ENCODE measurements at places on chromosomes 11 and 22.

GRCh38 chr22:24731761-24732160 is 42.8 kb downstream of the PIWIL3 start:
- DNase-seq, result no peak

DNA sequence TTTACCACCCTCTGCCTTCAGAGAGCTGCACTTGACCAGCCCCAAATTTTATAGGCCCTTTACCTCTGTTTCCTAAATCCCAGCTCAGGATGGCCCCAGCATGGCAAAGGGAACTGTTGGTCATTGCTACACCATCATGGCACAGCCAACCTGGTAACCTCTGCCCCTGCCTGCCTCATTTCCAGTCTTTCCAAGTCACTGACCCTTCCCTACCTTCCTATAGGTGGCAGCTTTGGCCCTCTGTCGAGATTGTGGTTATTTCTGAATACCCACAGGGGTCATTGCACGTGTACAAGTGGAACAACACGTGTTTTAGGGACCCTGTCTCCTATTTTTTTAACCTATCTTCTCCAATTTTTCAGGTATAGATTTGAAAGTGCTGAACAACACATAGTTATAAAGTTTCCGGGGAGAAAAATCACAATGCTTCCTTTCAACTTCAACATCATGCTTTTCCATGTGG is 2.8 kb downstream of the GALNT18 start:
- no peak for DNase-seq

GRCh38 chr11:97487387-97487786 is 1097.6 kb downstream of the JRKL start:
- no peak for DNase-seq

GRCh38 chr22:37267661-37268413 is 14.5 kb upstream of the CYTH4 start:
- no peak for DNase-seq

GRCh38 chr11:45931739-45932138 is 9.3 kb downstream of the LARGE2 start:
- no peak for DNase-seq

DNA sequence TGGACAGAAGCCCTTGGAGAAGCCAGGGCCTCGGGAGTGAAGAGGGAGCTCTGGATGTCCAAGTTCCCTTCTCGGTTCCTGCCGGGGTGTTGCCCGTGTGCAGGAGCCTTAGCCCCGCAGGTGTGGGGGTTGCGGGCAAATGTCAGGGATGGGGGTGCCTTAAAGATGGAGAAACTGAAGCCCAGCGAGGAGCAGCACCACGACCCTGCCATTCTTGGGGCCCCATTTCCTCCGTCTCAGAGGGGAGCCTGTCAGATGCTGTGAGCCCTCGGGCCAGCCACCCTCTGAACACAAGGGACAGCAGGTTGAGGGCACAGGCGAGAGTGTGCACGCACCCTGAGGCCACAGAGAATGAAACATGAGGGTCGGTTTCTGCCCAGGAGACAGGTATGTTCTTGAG is 6.3 kb downstream of the OSBPL5 start:
- DNase-seq, result no peak

DNA sequence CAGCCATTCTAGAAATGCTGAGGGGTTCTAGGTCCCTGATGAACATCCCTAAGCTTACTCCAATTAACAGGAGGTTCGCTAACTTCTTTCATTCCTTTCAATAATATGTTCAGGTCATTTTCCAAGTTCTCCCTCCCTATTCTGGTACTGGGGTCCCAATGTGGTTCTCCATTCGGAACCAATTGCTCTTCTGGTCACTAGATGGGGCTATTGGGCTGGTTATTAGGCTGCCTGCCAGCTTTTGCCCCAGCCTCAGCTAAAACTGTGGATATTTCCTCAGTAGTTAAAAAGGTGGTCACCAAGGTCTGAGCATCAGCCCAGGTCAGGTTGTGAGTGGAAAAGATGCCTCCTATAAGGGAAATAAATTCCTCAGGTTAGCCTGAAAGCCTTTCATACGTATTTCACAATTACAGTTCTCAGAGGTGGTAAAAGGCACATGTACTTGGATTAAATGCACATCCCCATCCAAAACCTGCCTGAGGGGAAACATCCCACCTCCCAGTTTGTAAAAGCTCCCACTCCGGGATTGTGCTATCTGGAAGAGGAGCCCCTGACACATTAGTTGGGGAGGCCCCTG is 161.1 kb upstream of the CCDC179 start:
- peak; percentile 6 for DNase-seq

- DNase-seq, result no peak
These were observed 392.2 kb downstream of the ETS1 start for GRCh38 chr11:128195057-128195751.

GRCh38 chr11:102926961-102927623 is 28.4 kb downstream of the MMP13 start:
- no peak for DNase-seq

DNA sequence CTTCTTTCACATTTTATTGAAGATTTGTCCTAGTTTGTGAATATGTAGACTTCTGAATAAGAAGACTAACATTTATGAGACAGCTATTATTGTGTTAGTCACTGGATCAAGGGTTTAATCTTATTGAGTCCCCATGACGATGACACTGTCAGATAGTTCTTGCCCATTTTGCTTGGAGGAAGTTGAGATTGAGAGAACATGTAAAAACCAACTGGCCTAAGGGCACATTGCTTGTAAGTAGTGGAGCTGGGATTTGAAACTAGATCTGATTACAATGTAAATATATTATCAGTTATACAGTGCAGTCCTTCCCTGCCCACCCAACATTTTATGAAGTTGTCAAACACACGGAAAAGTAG is 134.7 kb downstream of the HIPK3 start:
- no peak for DNase-seq

DNA sequence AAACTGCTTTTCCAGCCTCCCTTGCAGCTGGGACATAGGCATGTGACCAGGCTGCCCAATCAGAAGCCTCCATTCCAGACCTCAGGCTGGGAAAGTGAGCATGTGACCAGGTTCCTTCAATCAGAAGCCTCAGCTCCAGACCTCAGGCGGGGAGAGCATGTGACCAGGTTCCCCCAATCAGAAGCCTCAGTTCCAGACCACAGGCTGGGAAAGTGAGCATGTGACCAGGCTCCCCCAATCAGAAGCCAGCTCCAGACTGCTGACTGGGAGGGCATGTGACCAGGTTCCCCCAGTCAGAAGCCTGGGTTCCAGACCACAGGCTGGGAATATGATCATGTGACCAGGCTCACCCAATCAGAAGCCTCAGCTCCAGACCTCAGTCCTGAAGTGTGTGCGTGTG is 11.7 kb upstream of the IL2RB start:
- DNase-seq, result no peak

- no peak for DNase-seq
These were observed 10.9 kb downstream of the RELA start for GRCh38 chr11:65651589-65652510.

DNA sequence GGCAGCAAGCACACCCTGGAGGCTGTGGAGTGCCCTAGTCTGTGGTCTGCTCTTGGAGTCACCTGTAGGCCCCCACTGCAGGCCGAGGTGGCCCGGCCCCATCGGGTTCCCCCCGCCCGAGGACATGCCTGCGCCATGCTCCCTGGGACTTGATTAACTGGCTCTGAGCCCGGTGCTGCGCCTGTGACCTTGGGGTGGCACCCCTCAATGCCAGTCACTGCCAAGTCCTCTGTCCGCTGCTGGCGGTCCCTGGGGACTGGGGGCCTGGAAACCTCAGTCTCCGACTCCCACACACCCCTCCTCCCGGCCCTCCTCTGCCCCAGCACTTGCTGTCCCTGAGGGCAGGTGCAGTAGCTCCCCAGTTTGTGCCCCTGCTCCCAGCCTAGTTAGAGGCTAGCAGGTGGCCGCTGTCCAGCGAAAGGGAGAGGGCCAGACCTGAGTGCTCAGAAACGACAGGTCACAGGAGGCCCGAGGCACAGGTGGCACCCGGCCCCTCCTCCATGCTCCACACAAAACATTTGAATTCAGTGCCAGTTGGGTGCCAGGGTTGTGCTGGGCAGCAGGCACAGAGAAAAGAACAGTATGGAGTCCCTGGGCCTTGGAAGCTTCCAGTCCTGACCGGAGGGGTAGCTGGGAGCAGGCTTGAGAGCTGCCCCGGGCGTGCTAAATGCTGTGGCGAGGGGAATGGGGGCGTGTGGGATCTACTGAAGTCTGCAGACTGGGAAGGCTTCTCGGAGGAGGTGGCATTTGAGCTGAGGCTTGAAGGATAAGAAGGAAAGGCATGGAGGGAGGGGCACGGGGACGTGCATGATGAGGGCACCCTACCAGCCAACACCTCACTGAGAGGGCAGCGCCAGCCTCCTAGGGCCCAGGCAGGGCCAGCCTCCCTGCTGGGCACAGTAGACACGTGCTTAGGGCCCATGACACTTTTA is 16.4 kb upstream of the FLRT1 start:
- DNase-seq, result no peak

- DNase-seq, result no peak
These were observed 2221.9 kb upstream of the RAG2 start for GRCh38 chr11:38819981-38820380.

GRCh38 chr11:28679795-28680468 is 571.7 kb downstream of the METTL15 start:
- DNase-seq, result no peak

GRCh38 chr11:107359701-107360100 is 97.9 kb downstream of the CWF19L2 start:
- DNase-seq, result no peak

DNA sequence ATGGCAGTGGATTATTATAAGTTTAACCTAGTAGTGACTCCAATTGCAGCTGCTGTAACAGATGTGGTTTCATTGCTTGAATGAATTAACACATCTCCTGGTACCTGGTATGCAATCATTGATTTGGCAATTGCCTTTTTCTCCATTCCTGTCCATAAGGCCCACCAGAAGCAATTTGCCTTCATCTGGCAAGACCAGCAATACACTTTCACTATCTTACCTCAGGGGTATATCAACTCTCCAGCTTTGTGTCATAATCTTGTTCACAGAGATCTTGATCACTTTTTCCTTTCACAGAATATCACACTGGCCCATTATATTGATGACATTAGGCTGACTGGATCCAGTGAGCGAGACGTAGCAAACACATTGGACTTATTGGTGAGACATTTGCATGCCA is 128.7 kb upstream of the ZC3H12C start:
- DNase-seq, result no peak

- no peak for DNase-seq
These were observed 73.4 kb downstream of the DEUP1 start for GRCh38 chr11:93403930-93404329.

DNA sequence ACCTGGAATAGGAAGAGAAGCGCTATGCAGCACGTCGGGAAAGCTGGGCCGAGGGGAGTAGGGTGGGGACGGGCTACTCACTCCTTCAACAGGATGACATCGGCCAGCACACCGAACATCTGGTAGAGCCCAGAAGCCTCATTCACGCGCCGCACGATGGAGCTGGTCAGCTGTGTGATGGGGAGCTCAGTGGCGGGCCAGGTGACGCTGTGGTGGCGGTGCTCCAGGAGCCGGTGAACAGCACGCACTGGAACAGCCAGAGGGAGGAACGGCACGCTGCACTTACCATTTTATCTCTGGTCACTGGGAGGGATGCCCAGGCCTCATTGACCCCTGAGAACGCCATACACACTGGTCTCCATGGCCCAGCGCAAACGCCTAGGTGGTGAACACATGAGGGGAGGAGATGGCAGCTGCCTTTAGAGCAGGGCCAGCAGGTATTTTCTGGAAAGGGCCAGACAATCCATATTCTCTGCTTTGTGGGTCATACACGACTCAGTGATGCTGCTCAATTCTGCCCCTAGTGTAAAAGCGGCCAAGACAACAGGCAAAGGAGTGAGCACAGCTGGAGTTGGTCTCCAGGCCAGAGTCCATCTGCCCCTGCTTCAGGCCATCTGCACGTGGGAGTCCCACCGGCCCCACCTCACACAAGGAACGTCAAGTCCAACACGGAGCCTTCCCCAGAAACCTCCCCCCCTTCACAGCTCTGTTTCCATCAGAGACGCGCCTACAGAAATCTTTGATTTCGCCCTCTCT is 8.8 kb downstream of the FOXRED2 start:
- DNase-seq, result no peak

DNA sequence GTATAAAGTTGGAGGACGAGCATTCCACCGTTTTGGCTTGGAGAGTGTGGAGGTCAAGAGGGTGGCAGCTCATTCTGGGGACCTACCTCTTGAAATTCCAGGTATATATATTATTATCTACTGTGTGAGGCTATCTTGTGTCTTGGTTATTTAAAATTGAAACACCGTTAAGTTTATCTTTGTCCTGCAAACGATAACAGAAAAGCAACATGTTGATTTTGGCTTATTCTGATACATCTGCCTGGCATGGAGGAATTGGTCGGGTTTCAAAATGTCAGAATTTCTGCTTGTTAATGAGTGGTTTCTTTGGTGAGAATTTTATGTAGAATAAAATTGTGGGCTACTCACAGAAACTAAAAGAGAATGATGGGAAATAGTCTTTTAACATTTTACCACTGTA is 54.4 kb downstream of the SVIP start:
- DNase-seq, result no peak

- DNase-seq, result no peak
These were observed 37.9 kb downstream of the B3GAT1 start for GRCh38 chr11:134374171-134374570.

- no peak for DNase-seq
These were observed 41.1 kb downstream of the BCR start for GRCh38 chr22:23221351-23221804.

- DNase-seq, result no peak
These were observed 50.9 kb downstream of the ENDOD1 start for GRCh38 chr11:95140397-95141033.

DNA sequence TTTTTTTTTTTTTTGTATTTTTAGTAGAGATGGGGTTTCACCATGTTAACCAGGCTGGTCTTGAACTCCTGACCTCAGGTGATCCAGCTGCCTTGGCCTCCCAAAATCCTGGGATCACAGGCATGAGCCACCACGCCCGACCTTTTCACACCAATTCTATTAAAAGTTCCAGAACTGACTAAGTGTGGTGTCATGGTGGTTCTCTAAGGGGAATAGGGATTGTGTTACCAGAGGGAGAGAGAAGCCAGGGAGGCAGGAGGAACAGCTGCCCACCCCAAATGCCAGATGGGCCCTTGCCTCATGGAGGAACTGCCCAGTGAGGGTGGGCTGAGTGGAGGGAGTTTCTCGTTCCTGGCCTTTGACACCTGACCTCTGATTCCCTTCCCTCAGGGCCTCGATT is 5.9 kb downstream of the RPS6KA4 start:
- DNase-seq, result no peak

DNA sequence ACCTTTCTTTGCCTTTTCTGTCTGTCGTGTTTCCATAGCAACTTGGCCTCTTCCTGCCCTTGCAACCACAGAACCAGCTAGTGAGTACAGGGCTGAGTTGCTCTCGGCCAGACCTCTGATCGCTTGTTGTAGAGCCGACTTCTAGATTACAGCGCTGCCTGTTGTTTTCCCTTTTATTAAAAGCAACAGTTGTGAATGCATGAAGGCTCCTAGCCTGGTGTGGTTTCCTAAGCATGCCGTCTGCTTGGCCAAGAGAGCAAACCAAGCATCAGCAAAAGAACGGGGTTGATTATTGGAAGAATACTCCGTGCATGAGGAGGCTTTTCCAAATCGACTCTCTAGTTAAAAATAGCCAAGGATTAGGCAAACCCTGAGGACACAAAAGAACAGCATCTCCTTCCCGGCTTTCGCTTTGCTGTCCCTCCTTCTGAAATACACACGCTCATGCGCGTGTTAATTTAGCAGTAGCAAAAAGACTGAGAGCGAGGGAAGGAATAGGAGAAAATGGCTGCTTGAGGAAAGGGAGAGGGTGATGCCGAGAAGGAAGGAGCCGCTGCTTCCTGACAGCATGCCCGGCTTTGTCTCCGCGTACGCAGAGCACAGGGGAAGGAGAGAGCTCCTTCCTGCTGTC is 71.5 kb upstream of the TTC12 start:
- DNase-seq, result peak; percentile 27

All from retinal pigment epithelial cell (primary cell).